Activated CD4-positive, alpha-beta memory T cell treated with anti-CD3 and anti-CD28 coated beads, Interleukin-2, amount 10 ng/mL, durations not matched to agents 7 days and 5 days (primary cell): ENCODE measurements at places on chromosomes 1 and 21.

GRCh38 chr21:41715649-41716281 lies 51.1 kb downstream of the RIPK4 start:
- no peak for DNase-seq

DNA sequence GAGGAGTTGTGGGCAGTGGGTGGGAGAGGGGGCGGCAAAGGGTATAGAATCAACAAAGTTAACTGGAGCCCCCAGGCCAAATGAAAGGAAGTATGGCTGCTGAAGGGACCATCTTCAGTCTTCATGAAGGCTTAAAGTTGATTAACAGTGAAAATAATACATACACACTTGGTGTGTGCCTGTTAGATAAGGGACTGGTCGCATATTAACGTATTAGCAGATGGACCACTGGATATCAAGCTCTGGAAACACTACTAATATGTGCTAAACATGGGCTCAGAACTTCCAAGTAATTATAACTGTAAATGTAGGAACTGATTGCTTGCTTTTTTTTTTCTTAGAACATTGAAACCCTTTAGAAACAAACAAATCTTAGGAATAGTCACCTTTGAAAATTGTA lies 224.7 kb upstream of the KIAA0040 start:
- no peak for DNase-seq

GRCh38 chr1:184315254-184315653 lies 71.6 kb upstream of the C1orf21 start:
- DNase-seq: no peak

- no peak for DNase-seq
These were observed 837 bp downstream of the NDUFS5 start for GRCh38 chr1:39026866-39027507.

DNA sequence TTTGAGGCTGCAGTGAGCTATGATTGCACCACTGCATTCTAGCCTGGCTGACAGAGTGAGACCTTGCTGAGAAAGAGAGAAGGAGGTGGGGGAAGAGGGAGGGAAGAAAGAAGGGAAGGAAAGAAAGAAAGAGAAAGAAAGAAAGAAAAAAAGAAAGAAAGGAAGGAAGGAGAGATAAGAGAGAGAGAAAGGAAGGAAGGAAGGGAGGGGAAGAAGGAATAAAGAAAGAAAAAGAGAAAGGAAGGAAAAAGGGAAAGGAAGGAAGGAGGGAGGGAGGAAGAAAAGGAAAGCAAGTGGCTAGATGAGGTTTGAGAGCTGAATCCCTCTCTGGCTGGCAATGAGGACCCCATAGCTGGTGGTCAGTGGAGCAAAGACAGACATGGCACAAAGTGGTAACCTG lies 20.4 kb downstream of the MT1HL1 start:
- DNase-seq: no peak
